Islet precursor cell (in vitro differentiated cells): ENCODE measurements at places on chromosomes 16 and 17.

- no peak for DNase-seq
These were observed 6.4 kb downstream of the PPY start for GRCh38 chr17:43935926-43936261.

- DNase-seq, result no peak
These were observed 3.1 kb upstream of the BANP start for GRCh38 chr16:87948119-87948545.

DNA sequence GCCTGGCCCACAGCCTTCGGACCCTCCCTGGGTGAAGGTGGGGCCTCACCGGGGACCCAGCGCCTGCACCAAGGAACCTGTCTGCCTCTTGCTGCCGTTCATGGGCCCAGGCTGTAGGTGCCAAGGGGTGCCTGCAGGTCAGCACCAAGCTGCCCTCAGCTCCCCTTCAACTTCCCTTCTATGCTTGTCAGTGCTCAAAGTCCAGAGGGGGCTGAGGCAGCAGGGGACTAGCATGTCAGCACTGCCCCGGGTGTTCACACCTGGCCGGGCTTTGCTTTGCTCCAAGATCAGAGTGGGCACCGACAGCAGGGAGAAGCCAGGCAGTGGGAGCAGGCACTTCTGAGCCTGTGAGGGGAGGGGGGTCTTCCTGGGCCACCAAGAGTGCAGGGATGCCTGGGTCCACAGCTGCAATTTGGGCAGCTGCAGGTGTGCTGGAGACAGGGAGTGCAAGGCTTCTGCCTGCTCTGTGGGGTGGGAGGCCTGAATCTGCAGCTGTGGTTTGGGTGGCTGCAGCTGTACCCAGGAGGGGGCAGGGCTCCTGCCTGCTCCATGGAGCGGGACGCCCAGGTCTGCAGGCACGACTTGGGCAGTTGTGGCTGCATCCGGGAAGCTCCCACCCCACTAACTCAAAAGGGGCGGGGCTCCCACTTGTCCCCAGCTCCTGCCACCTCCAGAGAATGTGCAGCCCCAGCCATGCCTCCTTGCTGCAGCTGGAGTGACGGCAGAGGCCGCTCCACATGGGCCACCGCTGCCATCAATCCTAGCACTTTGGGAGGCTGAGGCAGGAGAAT is 27.6 kb upstream of the PRM1 start:
- DNase-seq, result no peak

- DNase-seq, result no peak
These were observed 69.9 kb upstream of the CDH5 start for GRCh38 chr16:66296591-66296990.

DNA sequence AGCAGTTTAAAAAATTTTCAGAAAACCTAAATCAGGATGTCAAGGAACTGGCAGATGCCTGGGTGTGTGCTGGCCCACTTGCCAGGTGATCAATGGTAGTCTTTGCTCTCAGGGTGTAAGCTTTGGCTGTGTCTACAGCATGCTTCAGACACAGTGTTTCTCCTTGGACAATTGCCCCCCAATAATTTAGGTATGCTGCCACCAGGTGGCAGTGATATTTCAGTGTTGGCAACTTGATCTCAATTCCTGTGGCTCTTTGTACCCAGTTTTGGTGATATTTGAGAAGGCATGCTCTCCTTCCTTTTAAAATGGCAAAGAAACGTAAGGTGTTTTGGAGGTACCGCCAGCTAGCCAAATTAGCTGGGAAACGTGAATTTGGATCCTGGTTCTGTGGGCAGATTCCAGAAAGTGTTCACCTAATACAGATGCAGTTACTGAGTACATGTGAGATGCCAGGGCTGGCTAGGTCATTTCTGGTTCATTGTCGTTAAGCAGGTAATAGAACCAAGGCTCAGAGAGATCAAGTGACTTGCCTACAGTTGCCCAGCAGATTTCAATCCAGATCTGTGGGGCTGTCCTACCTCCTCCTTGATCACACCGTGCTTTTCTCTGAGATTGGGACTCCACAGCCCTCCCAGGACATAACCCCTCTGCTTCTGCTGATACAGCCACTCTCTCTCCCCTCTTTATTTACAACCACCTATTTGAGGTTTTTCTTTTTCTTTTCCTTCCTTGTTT is 155.6 kb upstream of the PLCG2 start:
- DNase-seq, result no peak

- no peak for DNase-seq
These were observed 5.9 kb downstream of the CORO7 start for GRCh38 chr16:4410335-4411075.

GRCh38 chr16:89716916-89717687 is 3.6 kb downstream of the VPS9D1 start:
- no peak for DNase-seq

GRCh38 chr16:1159973-1160772 is 7.3 kb downstream of the CACNA1H start:
- DNase-seq, result no peak

DNA sequence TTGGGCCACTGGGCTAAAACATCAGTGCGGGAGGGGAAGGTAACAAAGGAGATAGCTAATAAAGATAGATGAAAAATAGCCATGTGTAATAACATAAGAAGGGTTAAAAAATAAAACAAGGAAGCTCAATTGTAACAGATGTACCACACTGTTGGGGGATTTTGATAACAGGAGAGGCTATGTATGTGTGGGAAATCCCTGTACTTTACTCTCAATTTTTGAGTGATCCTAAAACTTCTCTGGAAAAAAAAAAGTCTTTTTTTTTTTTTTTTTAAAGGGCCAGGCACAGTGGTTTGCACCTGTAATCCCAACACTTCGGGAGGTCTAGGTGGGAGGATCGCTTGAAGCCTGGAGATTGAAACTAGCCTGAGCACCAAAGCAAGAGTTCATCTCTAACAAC is 1.9 kb upstream of the MMD start:
- no peak for DNase-seq

GRCh38 chr16:25692742-25693508 is 1.2 kb downstream of the HS3ST4 start:
- peak; percentile 69 for DNase-seq

DNA sequence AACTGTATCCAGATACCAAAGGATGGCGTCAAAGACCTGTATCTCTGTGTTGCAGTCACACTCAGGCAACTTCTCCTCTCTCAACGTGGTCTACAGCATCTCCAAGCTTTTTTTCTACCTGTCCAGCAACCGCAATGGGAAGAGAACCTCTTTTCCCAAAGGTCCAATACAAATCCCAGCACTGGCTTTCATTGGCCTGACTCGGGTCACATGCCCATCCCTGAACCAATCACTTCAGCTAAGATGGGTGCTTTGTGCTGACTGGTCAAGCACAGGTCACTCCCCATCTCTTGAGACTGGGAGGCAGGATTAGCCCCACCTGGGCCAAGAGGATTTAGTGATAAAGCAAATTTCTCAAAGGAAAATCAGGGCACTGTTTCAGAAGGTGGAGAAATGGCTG is 71.2 kb upstream of the C16orf82 start:
- no peak for DNase-seq

GRCh38 chr16:86578611-86579267 is 390 bp downstream of the FOXL1 start:
- peak; percentile 84 for DNase-seq

GRCh38 chr17:57567251-57567650 is 177.8 kb downstream of the CCDC182 start:
- no peak for DNase-seq

- DNase-seq, result no peak
These were observed 6.4 kb upstream of the ATP2A3 start for GRCh38 chr17:3970668-3971067.
